ENCODE measurements at places on chromosomes 5 and 9.

GRCh38 chr9:98807070-98807813, at the start of gene GALNT12:
TSS of gene GALNT12 (plus strand) at chr9:98807670. CDS start at chr9:98807699, 29 bp downstream.
- no peak for DNase-seq

DNA sequence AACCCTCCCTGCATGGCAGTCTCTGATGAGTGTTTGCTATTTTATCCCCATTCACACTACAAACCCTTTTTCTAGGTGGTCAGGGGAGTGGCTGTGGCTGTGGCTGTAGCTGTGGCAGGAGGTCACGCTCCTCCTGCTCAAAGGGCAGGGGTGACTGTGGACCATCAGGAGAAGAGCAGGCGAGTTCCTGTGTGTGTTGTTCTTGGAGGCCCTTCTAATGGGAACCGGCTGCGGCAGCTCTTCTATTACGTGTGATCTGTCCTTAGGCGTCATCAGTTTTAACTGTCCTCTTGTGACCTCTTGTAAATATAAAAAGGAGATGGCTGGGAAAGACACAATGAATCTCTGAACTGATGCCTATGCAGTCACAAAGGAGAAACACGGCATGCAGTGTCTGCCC, 65.1 kb downstream of the ANKH start:
- peak; percentile 53 for DNase-seq

DNA sequence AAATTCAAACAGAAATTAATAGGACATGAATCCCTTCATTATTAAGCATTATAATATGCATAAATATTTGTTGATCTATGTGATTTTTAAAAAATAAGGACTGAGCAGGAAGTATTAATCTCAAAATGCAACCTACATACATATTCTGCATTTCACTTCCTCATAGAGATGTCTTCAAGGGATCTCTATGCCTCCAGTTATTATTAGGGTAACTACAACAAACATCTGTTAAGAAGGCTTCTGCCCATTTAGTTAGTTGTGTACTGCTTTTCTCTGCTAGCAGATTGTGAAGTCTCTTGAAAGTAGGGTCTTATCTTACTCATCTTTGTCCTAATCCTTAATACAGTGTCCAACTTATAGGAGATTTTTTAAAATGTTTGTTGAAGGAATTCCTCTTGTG, 414.1 kb downstream of the ACTL7B start:
- no peak for DNase-seq

DNA sequence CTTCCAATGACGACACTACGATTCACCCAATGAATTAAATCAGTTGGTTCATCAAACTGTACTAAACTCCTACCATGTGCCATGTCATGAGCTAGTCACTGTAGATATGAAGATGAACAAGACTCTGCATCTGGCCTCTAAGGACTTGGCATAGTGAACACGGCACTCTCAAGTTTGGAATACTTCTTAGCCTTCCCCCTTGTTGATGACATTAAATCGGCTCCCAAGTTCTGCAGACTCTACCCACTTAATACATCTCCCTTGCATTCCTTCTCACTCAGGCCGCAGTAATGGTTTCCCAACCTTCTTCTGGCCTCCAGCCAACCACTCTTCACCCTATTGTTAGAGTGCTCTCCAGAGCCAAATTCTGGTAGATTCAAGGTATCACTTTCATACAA, 184.7 kb downstream of the MAPKAP1 start:
- DNase-seq: no peak

DNA sequence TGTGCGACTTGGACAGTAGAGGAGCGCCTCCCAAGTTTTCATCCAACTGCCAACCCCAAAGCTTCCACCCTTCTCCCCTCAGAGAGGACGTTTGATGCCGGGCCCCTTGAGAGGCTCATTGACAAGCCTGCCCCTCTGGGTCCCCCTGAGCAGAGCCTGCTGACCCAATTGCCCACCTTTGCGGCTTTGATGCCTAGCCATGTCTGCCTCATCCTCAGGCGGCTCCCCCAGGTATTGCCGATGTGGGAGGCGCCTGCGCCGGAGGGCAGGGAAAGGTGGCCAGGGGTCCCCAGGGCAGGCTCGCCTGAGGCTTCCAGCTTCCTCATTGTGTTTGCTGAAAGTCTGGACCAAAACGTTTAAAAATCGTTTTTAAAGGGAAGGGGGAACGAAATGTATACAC, 1.4 kb downstream of the ODF2 start:
- no peak for DNase-seq

DNA sequence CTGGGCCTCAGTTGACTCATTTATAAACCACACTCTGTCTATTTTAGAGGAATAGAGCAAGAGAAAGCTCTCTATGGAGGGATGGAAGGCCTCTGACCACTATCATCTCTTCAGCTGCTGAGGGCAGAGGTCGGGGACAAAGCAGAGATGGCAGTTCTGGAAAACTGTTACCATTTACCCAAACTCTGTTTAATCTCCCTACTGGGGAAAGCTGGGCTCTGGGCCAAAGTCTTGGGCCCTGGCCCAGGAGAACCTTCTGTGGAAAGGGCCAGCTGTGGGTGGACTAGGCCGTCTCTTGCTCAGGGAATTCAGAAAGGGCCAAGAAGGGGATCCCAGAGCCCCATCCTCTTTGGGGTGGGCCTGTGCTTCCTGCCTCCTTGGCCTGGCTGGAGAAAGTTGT, 100.0 kb downstream of the PSD2 start:
- no peak for DNase-seq

Data from kidney glomerular epithelial cell (primary cell).